ENCODE measurements at places on chromosomes 16 and 17.

DNA sequence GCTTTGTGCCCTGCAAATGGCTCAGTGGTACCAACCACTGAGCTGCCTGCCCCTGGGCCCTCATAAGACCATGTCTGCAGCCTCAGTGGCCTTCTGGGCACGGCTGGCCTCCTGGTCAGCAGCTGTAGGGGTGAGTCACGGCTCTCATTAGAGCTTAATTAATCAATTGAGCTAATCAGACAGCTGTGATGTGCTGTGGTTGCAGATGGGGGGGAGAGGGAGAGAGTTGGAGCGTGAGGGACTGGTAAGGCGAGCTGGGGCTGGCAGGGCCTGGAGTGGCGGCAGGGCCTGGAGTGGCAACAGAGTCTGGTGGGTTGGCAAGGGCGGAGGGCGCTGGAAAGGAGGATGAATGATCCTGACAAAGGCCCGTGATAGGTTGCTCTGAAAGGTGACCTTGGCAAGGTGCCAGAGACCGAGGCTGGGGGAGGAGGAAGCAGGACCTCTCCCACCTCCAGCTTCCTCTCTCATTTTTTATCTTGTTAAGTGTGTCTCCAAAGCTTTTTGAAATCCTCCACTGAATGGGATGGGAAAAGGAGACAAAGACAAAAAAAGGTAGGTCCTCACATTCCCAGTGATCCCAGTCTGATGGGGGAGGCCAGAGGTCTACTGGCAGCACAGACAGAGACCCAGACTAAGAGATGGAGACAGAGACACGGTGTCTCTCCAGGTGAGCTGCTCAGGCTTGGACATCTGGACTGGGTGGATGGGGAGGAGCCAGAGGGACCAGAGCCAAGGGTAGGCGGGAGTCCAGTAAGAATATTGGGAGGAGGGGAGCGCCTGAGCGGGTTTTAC, 41.6 kb downstream of the DCAKD start:
- DNase-seq = no peak

DNA sequence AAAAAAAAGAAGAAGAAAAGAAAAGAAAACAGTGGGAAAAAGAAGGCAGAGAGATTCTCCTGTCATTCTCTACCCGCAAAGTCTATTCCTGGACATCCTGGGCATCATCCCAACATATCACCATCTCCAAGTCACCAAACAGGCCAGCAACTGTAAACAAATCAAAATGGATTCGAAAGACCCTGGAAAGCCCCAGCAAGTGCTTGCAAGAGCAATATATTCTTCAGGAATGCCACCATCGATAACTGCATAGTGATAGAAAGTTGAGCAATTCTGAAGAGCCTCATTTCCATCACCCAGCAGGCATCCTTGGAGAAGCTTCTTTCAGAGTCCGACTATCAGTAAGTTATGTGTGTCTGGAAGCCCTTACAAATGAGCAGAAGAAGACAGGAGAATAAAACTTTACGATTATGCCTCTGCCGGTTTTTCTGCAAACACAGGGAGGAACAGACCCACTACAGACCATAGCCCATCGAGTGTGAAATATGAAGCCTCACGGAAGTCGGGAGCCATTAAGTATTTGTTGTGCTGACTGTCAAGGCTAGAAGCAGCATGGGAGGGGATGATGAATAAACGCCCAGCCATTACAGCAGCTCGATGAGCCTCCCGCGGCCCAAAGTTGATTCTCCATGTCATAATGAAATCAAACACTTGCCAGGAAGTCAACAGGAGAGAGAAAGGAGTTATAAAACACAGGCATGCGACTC, 64.5 kb upstream of the SEC14L1 start:
- DNase-seq = no peak

- no peak for DNase-seq
Measured at GRCh38 chr16:7509963-7510601, 177.4 kb downstream of the RBFOX1 start.

- DNase-seq = no peak
Measured at GRCh38 chr17:57869617-57870282, 19.9 kb upstream of the MRPS23 start.

DNA sequence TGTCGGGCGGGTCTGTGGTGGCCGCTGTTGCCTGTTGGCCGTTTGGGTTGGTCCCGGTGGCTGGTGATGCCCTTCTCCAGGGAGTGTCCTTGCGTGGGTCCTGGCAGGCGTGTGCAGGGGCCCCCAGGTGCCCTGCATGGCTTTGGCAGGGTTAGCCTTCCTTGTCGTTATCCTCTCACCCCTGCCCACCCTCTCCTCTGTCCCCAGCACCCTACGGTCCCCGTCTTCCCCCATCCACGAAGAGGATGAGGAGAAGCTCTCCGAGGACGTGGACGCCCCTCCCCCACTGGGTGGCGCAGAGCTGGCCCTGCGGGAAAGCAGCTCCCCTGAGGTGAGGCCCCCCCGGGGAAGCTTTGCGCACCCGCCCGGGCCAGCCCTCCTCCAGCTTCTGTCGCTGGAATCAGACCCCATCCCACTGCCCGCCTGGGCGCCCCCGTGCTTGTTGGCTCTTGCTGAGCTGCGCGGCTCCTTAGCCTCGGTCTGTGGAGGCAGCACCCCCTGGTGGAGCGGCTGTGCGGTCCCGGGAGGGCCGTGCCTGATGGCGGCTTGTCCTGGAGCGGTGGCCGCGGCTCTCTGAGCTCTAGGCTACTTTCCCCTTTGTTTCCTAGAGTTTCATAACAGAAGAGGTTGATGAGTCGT, 10.6 kb upstream of the NUDT16L1 start:
- DNase-seq = peak; percentile 44

DNA sequence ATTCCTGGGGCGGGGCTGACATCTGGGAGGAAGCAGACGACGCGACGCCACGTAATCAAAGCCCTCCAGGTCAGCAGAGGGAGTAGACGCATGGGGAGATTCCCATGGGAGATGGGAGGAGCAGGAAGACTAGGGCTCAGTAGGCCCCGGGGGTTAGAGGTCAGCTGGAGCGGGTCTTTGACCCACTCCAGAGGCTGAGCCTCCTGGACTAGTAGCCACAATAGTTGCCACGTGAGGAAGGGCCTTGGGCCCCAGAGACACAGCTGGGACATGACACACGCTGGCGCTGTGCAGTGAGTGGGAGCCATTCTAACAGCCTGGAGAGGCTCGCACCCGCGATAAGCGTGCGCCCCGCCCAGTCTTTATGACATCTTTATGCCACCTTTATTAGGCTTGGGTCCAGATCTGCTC, 95.7 kb upstream of the AMZ2 start:
- no peak for DNase-seq

DNA sequence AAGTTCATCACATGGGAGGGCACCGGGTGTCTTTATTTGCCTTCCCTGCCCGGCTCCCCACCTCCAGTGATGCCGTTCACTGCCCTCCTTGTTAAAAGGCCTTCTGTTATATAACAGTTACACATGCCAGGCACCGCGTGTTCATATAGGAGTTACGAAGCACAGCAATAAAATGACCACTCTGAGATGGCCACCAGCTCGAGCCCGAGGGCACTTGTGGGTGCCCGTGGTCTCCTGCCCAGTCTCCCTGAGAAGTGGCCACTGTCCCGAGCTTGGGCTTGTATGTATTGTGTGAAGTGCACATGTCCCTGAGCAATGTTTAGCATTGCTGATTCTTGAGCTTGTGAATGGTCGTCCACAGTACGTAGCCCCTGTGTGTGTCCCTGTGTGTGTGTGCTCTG, 355.6 kb downstream of the SEC14L1 start:
- no peak for DNase-seq

DNA sequence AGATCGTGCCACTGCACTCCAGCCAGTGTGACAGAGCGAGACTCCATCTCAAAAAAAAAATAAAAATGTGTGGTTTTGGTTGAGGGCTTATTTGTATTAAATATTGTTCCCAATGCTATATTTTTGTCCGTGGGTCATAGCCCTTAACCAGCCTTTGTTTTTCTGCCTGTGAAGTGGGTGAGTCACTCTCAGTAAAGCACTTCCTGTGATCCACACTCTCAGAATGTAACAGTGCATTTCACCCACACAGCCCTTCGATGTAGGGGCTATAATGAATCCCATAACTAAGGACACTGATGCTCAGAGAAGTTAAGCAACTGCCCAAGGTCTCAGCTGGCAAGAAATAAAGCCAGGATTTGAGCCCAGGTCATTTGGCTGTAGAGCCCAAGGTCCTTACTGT, 34.7 kb upstream of the POLR3E start:
- DNase-seq = no peak

GRCh38 chr17:74326506-74326905, 480 bp downstream of the KIF19 start:
- no peak for DNase-seq

DNA sequence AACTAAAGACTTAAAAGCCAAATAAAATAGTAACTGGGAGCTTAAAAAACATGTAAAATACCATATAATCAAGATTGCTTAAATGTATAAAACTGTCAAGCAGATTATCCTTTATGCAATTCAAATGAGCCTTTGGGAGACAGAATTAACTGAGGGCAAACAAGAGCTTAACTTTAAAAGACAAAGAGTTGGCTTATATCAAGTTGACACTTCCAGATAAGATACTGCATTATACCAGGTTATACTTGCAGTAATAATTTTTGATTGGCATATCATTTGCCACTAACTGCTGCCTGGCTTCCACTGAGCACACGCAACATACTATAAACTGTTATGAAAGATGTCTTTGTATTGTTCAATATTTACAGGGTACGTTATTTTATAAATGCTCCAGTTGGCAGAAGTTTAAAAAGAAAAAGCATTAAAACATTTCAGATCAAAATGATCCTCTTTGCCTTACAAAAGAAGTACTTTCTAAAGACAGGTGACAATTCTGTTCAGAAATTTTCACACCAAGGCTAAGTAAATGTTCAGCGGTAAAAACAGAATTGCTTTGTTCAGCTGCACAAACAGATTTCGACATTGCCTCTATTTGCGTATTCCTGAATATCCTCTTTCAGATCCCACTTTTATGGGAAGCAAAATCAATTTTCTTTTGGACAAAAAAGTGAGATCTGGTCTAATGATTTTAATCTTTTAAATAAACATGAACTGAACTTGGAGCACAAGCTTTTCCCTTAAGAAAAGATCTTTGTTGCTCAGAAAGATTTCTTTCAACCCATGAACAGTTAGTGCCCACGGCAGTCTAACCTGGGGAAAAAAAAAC, 50.7 kb downstream of the TOX3 start:
- DNase-seq = no peak

DNA sequence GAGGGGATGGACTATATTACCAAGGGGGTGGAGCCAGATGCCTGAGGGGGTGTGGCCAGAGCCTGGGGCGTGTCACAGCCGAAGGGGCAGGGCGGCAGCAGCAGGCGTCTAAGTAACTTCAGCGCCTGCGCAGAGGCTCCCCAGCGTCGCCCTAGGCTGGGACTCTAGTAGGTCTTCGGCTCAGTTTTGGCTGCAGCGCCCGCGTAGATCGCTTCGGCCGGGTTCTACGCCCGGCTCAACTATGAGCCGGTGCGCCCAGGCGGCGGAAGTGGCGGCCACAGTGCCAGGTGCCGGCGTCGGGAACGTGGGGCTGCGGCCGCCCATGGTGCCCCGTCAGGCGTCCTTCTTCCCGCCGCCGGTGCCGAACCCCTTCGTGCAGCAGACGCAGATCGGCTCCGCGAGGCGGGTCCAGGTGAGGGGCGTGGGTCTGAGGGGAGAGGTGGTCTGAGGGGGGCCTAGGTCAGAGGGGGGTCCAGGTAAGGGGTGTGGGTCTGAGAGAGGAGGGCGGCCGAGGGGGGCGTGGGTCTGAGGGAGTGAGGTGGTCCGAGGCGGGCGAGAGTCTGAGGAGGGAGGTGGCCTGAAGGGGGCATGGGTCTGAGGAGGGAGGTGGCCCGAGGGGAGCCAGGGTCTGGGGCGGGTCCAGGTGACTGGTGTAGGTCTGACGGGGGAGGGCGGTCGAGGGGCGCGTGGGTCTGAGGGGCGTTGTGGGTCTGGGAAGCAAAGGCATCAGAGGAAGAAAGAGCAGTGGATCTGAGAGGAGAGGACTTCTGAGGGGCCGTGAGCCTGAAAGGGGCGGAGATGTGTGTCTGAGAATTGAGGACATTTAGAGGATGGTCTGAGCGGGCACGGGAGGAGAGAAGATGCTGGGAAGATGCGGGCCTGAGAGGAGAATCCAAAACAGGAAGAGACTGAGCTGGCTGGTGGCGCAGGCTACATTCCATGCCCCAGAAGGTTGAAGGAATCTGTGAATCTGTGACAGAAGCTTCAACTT, at the start of gene LPCAT2:
Gene LPCAT2, plus strand, starts transcription at position 132 of the 991 bp plus-strand sequence. Its CDS starts 110 bp downstream, at position 242.
- no peak for DNase-seq

GRCh38 chr16:7731141-7731540, 398.5 kb downstream of the RBFOX1 start:
- no peak for DNase-seq

DNA sequence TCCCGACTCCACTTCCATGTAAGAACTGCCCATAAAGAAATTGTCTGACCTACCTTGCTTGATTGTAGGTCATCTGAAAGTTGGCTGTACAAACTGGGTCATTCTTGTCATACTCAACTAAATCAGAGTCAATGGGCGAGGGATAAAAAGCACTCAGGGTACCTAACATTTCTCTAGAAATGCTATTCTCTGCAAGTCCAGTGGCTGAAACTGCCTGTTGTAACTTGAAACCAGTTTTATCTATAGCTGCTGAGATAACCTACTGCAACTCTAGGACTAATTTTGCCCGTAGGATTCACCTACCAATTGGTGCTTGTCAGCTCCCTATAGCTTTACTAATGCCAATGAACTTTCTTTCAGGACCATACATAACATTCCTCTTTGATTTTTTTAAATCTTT, 100.1 kb upstream of the GRIN2A start:
- no peak for DNase-seq

DNA sequence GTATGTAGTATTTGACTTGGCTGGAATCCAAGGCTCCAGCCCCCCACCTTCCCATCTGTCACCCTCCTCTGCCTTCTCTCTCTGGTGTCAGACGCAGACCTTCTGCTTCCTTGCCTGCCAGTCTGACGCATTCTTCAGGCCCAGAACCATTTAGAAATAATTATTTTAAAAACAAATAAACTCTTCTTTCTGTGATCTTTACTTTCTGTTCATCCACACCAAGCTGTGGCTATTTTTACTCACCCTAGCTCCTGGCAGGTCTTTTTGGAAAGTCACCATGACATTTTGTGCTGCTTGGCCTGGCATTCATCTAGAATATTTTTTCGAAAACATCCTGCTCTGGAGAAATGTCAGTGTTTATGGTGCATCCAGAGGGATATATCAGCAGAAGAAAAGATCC, 330.7 kb upstream of the ASIC2 start:
- DNase-seq = no peak

GRCh38 chr17:78794399-78794798, 12.3 kb upstream of the CYTH1 start:
- no peak for DNase-seq

GRCh38 chr16:54808890-54809289, 121.8 kb upstream of the IRX5 start:
- no peak for DNase-seq

DNA sequence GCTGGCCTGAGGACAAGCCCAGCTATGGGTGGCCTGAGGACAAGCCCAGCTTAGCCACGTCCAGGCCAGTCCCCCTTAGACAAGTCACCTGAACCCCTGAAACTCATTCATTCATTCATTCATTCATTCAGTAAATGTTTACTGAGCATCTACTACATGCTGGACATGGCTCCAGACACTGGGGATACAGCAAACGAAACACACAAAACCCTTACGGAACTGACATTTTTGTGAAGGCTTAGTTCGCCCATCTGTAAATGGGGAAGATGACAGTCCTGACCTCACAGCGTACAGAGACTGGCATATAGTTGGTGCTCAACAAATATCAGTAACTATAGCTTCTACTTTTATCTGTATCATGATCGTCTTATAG, 37.5 kb downstream of the PPL start:
- no peak for DNase-seq
